ENCODE measurements at places on chromosomes 2 and 18.

GRCh38 chr2:9739531-9739964, 103.7 kb upstream of the TAF1B start:
- peak; percentile 67 for DNase-seq

- DNase-seq: peak; percentile 92
These were observed at the start of gene RAB3GAP1 for GRCh38 chr2:135052042-135052876. Gene RAB3GAP1, plus strand, starts transcription at chr2:135052292. Its CDS starts 16 bp downstream, at chr2:135052308.

GRCh38 chr2:149080099-149080498, 41.6 kb downstream of the LYPD6B start:
- no peak for DNase-seq

GRCh38 chr18:3667255-3668137, 217.5 kb downstream of the TGIF1 start:
- no peak for DNase-seq

- DNase-seq: no peak
These were observed 50.4 kb downstream of the PDK1 start for GRCh38 chr2:172606285-172606684.

DNA sequence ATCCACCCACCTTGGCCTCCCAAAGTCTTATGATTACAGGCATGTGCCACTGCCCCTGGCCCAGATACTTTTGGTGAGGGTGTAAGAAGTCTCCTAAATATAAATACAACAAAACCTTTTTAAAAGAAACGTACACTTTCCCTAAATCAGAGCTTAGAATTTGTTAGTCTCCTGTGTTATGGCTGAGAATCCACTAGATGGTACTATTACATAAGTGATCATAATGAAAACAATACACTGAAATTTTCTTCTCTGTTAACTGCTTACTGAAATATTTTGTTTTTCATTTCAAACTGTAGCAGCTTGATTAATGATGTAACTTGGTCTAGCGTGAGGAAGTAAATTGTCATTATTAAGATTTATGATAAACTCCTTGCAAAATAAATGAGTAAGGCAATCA, 74.8 kb upstream of the FAM98A start:
- no peak for DNase-seq

GRCh38 chr2:120783371-120783791, 47.7 kb downstream of the GLI2 start:
- DNase-seq: no peak

- DNase-seq: no peak
These were observed 90.5 kb downstream of the LRATD1 start for GRCh38 chr2:14722904-14723570.

DNA sequence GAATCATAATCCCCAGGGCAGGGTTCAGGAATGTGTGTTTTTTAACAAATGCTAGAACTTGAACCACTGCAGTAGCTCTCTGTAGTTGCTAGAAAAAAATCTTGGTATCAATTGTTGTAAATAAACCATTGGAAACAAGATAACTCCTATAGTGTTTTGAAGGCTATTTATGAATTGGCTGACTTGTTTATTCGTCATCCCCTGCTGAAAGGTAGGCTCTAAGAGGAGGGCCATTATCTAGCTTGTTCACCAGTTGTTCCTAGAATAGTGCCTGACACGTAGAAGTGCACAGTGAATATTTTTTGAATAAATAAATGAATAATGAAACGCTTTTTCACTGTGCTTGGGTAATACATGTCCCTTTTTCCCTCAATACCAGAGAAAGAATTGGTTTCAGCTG, 211.4 kb downstream of the BABAM2 start:
- DNase-seq: no peak

- no peak for DNase-seq
These were observed 221.3 kb downstream of the ACKR3 start for GRCh38 chr2:236790963-236791362.

GRCh38 chr2:152434395-152435182, 99.6 kb downstream of the FMNL2 start:
- DNase-seq: no peak

DNA sequence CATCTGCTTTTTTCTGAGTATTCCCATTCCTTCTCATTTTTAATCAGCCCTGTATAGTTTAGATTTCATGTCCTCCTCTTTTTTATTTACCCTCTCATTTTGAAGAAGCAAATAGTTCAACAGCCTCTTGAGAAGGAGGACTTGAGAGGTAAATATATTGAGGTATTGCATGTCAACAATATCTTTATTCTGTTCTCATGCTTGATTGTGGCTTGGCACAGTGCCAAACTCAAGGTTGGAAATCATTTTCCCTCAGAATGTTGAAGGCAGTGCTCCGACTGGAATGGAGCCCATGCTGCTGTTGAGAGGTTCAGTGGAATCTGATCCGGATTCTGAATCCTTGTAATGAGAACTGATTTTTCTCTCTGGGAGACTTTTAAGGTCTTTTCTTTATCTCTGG, 31.0 kb upstream of the GALNT3 start:
- no peak for DNase-seq

DNA sequence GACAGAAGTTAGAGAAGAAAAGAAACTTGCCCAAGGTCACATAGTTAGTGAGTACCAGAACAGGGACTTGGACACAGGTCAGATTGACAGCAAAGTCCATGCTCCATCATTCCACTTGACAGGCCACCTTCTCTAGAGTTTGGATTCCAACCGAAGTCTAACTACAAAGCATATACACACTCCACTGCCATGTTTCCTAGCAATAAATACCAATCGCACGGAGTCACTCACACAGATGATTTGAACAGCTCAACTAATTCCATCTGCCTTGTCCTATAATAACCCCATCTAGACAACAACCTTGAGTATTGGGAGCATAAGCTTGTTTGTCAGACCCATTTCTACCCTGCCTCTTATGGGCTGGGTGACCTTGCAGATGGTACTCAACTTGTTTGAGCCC, 334.6 kb upstream of the MGAT5 start:
- no peak for DNase-seq

- DNase-seq: no peak
These were observed 979.2 kb downstream of the CNTNAP5 start for GRCh38 chr2:125004106-125004800.

- DNase-seq: no peak
These were observed 79.0 kb upstream of the ID2 start for GRCh38 chr2:8602809-8603208.
